ENCODE measurements at places on chromosomes 3 and 15.

- no peak for DNase-seq
Observed at GRCh38 chr3:46852334-46852720, 10.9 kb downstream of the MYL3 start.

DNA sequence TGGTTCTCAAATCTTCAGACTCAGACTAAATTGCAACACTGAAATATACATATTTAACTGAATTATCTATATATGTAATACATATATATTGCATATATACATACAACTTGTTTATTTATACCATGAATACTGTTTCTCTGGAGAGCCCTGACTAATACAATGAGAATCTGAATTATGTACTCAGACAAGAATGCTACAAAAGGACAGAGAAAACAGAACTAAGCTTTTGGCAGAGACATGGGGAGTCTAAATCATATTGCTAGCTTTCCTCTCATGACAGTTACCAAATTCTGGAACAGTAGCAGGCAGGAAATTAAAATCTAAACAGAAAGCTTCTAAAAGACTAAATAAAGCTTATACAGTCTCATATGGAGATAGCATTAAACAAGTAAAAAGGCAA is 142.4 kb upstream of the KCNMB2 start:
- DNase-seq = no peak

DNA sequence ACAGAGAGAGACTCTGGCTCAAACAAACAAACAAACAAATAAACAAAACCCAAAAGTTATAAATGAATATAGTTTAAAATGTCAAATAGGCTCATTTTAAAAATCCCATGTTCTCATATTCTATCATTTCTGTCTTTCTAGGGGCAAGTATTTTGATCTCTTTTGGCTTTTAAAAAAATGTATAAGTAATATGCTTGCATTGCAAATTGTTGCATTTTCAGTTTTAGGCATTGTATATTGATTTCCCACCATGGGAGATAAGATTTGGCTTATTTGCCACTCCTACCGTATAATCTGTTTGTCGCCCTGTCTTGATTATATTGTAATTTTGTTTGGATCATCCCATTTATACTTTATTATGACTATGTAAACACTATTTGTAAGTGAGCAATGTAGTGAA is 70.6 kb downstream of the PIAS1 start:
- no peak for DNase-seq

DNA sequence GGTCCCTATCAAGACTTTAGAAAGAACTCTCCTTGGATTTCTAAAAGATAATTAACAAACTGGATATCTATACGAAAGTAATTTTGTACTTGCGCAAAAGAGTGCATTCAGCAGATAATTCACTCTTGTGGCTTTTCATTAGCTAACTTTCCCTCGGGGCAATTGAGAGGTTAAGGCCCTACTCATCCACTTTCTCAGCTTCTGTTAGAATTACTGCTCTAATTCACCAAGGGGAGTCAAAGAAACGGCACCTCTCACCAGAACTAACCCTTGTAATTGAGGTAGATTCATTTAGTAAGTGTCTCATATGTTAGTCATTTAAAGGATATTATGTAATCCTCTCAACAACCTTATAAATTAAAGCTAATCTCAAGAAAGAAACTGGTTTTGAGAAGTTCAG is 22.5 kb upstream of the MB21D2 start:
- DNase-seq = no peak

DNA sequence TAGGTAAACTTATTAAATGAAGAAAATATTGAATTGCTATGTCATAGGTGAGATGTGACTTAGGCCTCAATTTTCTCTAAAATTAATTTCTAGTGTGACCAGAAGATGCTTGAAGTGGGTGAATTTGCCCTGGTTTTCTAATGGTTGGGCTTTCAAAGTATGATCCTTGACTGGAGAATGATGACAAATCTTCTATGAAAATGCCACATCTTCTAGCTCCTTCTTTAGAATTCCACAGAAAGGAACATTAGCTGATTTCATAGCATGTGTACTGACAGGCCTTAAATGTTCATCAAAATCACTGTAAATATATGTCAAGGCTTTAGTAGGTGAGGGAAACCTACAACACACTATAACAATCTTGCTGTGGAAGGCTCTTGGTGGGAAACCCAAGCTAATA is 8.9 kb downstream of the ABI3BP start:
- DNase-seq = no peak

GRCh38 chr15:35007397-35007796 is 19.3 kb upstream of the ZNF770 start:
- DNase-seq = no peak
